ENCODE measurements at places on chromosomes 2 and 18.

- DNase-seq, result no peak
Measured at GRCh38 chr2:141957827-141958450, 172.9 kb downstream of the LRP1B start.

GRCh38 chr18:9824474-9824832 is 61.3 kb upstream of the TXNDC2 start:
- DNase-seq, result no peak

- no peak for DNase-seq
Measured at GRCh38 chr18:75110846-75111415, 98.0 kb downstream of the PTGR3 start.

DNA sequence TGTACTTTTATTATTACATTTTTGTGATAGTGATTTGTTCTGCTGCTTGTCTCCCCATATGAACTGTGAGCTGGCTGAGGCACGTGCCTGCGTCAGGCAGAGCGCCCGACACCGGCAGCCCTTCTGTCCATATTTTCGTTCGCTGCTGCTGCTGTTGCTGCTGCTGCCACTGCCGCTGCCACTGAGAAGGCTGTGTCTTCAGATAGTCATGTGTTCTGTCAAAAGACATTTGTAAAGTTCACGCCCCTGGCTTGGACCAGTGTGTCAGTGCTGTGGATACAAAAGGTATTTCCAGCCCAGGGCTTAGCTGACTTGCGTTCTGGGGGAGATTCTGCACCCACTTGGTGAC is 47.0 kb downstream of the TWIST2 start:
- no peak for DNase-seq

- DNase-seq, result no peak
Measured at GRCh38 chr2:203973000-203973399, 36.4 kb downstream of the ICOS start.

DNA sequence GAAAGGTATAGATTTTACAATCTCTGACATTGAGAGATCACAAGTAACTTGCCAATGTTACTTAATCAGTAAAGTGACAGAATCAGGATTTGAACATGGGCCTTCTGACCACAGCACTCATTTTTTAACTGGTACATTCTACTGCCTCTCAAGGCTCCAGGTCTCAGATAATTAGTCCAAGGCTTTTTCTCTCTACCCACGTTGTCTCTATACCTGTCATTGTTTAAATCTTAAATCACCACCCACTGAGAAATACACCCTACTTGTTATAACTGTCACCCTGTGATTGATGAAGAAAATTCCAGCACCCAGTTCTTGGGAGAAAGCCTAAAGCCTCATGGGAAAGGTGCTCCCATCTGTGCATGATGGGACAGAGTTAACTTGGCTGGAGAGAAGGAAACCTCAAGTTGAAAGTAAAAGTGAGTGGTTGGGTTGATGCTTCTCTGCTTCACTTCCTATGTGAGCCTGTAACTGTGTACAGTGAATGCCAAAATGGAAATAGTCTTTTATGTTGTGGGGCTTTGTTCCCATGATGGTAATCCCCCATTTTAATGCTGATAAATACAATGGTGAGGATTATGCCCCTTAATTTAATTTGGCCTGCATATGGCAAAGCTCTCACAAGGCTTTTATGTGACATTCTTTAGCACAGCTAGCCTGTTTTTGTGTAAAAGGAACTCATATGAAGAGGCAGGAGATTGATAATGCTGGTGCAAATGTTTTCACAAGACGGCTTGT is 190.1 kb upstream of the SP5 start:
- no peak for DNase-seq

GRCh38 chr18:50819728-50820378 is at the start of gene MRO:
Gene MRO, minus strand, starts transcription at chr18:50820016. Its CDS starts 10,616 bp downstream, at chr18:50809400.
- DNase-seq, result peak; percentile 61

DNA sequence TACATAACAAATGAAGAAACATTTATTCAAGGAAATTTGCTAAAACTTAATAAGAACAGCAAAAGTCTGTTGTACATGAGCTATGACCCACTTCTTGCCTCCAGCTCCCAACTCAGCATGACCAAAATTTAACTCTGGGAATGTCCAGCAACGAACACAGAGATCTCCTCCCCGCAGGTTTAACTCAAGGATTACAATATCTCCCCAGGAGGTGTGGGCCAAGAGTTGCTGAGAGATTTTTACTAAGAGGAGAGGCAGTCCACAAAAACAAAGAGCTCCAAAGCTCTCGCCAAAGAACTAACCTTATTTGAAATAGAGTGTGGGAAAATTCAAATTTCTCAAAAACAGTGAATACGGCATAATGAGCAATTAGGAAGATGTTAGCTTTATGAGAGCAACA is 318.5 kb downstream of the GRB14 start:
- no peak for DNase-seq

DNA sequence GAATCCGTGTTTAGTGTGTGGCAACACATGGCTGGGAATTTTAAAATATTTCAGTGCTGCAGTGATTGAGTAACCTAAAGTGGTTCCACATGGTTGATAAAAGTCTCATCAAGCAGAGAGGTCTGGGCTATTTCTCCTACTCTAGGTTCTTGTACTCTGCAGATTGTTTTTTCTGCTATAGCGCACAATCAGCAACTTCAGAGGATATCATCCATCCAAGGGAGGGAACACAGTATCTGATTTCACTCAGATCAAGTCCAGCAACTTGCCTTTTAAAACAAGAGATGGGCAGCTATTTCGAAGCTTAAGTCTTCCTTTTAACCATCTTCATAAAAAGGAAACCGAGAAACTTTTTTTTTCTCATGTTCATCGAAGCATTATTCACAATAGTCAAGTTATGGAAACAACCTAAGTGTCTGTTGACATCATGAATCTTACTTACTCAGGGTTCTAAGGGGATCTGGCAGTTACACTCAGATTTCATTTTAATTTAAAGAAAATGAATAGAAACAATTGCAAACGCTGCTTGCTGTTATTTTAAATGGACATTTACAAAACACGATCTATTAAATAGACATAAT is 172.7 kb upstream of the TRIB2 start:
- no peak for DNase-seq

DNA sequence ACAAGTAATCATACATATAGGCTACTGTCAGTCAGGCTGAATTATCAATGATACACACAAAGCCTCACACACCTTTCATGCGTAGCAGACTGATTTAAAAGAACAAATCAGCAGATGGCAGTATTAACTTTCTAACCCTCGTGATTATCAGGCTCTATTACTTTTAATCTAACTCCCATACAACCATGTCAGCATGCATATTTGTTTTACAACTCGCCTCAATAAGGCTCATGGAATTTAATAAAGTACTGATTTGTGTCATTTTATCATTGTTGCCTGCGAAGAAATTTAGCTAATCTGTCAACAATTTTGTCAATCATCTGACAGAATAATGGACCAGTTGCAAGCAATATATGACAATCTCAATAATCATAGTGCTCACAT is 82.8 kb downstream of the SLC25A12 start:
- DNase-seq, result no peak

DNA sequence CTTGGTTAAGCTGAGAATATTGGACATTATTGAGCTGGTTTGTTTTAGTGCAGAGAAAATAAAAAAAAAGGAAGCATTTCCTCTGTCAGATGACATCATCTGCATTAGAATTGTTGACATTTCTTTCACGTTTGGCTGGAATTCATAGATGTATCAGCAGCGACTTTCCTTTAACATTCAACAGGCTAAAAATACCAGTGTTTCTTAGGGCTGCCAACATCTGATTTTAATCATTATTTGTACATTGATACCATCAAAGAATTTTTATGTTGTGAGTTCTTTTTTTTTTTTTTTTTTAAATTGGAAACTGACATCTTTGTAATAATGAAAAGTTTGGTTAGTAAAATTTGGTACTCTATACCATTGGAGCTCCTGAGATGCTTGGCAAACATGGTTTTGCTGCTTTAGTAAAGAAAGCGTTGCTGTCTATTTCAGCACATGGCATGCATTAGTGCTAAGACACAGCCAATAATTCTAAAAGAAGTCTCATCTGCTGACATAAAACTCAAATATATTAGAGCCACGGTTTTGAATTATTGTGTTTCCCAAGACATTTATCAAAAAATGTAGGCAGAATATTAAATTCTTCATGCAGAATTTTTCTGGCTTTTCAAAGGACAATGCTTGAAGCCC is 33.6 kb downstream of the GTF2A1L start:
- DNase-seq, result no peak

DNA sequence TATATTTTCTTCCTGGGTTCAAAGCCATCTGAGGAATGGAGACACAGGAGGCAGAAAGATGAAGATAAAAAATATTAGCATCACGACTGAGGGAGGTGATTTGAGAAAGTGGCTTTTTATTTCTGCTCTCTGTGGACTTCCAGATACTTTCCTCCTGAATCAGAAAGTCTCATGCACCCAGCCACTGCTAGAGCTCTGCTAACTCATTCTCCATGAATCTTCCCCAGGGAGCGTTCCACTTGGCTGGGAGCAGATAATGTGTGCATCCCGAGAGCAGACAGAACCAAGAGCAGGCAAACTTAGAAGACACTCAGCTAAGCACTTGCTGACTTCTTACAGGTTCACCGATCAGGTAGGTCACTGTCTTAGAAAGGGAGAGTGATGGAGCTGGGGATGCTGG is 264.1 kb upstream of the THUMPD2 start:
- no peak for DNase-seq

GRCh38 chr18:74841248-74841647 is 243.6 kb downstream of the ZNF407 start:
- DNase-seq, result no peak

GRCh38 chr2:198040835-198041234 is 236.4 kb downstream of the PLCL1 start:
- DNase-seq, result no peak

DNA sequence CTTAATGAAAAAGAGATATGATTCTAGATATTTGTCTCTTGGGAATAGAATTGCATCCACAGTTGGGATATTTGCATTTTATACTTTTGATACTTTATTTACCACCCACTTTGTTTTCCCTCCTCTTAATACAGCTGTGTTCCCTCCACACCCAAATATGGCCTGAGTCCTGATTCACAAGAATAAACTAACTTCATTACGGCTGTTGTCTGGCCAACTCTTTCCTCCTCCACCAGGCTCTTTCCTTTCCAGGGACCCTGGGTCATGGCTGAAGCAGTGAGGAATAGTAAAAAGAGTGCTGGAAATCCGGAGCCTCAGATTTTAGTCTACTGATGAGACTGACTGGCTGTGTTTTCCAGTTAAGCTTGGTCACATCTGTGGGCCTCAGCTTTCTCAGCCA is 48.4 kb upstream of the STAM2 start:
- DNase-seq, result no peak

GRCh38 chr2:113219525-113219888 is 45.7 kb downstream of the PSD4 start:
- no peak for DNase-seq

GRCh38 chr2:22420076-22420475 is 964.9 kb upstream of the KLHL29 start:
- DNase-seq, result no peak

DNA sequence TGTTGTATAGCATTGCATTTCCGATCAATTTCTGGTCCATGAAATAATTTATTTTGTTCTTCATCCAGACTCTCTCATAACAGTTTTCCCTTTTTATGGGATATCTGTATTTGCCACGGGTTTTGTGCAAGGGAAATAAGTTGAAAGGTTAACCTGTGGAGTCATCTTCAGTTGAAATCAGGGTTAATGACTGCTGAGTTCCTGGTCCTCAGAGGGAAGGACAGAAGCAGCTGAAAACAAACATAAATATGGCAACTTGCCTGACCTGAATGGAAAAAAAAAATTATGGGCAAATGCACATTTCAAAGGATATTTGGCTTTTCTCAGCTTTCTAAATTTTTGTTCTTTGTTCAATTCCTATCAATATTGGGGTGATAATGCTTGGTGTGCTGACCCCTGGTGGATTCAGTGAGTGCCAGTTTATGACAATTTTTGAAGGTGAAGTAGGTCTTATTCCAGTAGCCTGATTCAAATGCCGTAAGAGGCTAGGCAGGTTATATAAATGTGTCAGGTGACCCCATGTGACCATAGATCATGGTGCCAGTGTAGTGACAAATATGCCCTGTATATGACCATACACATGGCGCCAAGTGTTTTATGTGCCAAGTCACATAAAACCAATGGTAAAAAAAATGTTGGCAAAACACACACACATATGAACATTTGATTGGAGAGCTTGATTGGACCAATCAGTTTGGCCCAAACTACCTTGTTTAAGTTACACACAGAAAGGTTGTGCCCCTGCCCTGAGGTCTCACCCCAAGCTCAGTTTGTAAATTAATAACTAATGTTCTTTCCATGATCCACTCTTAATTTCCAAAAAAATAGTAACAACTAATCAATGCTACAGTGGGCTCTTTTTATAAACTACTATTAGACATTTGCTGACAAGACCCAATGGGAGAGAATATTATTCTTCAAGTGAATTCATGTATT is 47.6 kb upstream of the FAM124B start:
- DNase-seq, result no peak

GRCh38 chr2:160615706-160616105 is 122.1 kb upstream of the RBMS1 start:
- DNase-seq, result no peak

DNA sequence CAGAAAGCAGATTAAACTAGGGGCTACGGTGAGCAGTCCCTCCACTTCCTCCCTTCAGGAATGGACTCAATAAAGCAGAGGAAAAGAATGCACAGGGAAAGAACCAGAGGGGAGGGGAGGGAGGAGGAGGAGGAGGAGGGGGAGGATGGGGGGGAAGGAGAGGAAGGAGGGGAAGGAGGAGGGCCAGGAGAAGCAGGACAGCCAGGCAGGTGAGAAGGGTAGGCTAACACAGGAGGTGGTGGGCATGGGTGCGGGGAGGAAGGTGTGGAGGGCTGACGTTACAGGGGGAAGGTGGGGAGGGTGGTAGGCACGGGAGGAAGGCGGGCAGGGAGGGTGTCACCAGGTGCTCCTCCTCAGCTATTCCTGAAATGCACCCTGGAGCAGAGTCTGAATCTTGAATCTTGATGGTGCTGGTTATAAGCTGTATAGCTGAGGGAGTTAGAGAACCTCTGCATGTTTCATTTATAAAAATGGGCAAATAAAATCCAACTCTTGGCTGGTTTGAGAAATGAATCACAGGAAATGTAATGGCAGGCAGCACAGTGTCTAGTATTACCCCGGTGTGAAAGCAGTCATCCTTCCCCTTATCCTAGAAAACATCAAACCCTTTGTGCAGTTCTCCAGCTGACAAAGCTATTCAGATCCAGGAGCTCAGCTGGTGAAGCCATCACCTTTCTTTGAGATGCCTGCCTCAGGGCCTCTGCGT is 3.4 kb downstream of the TMEM18 start:
- no peak for DNase-seq

GRCh38 chr2:12970861-12971260 is 254.1 kb downstream of the TRIB2 start:
- no peak for DNase-seq

GRCh38 chr2:216653093-216653799 is 20.0 kb downstream of the IGFBP2 start:
- DNase-seq, result no peak

- DNase-seq, result no peak
Measured at GRCh38 chr2:195572895-195573683, 83.9 kb upstream of the SLC39A10 start.

- DNase-seq, result no peak
Measured at GRCh38 chr2:21318263-21318662, 194.5 kb downstream of the TDRD15 start.

Measured in stimulated activated CD4-positive, alpha-beta T cell treated with anti-CD3 and anti-CD28 coated beads, Interleukin-15, amount 100 ng/mL, for 1 hour (primary cell).